ENCODE measurements at places on chromosomes 2 and 18.

GRCh38 chr2:71715951-71716696 is 262.8 kb downstream of the DYSF start:
- DNase-seq = no peak

DNA sequence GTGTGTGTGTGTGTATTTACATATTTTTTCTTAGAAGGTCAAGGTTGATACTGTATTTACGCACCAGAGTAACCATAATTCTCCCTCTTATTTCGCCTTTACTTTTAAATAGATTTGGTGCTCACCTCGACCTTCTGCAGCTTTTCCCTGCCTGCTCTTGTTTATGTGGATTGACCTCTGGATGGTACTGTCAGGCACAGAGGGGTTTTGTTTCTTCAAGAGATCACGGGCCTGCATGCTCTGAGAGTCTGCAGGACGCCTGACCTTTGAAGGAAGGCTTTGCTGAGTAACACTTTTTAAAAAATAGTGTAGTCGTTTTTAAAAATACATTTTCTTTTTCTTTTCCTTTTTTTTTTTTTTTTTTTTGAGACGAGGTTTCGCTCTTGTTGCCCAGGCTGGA is 18.1 kb upstream of the EFHD1 start:
- DNase-seq = no peak

DNA sequence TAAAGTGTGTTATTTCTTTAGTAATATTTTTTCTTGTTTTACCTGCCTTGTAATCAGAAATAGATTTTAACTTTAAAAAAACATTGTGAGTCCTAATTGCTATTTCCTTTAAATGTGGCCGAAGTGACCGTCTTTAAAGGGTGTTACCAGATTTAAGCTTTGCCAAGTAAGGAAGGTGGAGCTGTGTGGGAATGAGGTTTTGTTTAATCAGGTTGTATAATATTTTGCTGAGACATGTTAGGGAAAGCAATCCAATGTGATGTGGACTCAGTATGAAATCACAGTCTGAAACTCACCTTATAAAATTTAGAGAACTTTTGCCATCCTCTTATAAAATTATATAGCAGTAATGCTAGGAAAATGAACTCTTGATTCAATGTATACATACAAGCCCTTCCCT is 32.9 kb upstream of the ITPRID2 start:
- no peak for DNase-seq

GRCh38 chr2:70647873-70648481 is 94.4 kb upstream of the TGFA start:
- peak; percentile 63 for DNase-seq
